ENCODE measurements at places on chromosomes 2 and 18.

GRCh38 chr2:150126839-150127238, 360.6 kb downstream of the RND3 start:
- no peak for DNase-seq

- no peak for DNase-seq
Measured at GRCh38 chr2:75641587-75641986, 5.0 kb upstream of the MRPL19 start.

GRCh38 chr2:48343154-48343553, 186.8 kb upstream of the STON1 start:
- no peak for DNase-seq

DNA sequence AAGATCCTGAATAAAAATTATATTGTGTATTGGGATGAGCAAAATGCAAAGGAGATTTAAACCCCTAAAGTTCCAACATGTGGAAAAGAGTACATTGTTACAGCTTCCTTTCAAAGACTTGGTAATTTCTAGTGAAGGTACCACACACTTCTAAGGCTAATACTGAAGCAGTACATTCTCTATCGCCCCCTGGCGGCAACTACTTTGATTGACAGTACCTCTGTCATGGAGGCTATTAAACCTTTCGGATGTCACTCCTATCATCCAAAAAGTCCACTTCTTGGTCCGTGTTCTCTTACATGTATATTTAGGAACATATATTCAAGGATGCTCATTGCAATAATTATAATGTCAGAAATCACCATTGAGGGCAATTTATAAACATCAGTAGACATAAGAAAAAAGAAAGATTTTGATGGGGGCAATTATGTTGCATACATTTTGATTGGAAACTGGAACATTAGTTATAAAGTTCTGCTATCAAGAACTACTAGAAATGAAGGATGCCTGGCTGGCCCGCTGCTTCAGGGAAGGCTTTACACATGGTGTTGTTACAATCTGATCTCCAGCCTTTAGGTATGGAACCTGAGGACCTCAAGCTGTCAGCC, 601.6 kb downstream of the CPS1 start:
- peak; percentile 53 for DNase-seq

GRCh38 chr2:20618468-20618885, 32.4 kb downstream of the HS1BP3 start:
- no peak for DNase-seq

DNA sequence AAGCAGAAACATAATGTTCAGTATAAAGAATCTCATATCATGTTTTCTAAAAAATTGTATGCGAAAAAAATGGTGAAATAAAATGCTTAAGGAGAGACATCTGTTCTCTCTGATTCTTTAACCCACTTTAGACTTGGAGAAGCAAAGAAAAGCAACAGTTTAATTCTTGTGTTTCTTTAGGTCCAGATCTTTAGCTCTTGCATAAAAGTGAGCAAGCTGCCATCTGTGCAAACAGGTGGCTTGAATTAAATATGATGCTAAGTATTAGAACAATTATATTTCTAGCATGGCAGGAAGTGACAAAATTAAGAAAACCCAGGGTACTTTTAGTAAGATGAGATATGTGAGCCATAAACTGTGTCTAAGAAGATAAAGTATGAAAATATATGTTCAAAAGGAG, 1038.3 kb downstream of the DPP10 start:
- DNase-seq = no peak

DNA sequence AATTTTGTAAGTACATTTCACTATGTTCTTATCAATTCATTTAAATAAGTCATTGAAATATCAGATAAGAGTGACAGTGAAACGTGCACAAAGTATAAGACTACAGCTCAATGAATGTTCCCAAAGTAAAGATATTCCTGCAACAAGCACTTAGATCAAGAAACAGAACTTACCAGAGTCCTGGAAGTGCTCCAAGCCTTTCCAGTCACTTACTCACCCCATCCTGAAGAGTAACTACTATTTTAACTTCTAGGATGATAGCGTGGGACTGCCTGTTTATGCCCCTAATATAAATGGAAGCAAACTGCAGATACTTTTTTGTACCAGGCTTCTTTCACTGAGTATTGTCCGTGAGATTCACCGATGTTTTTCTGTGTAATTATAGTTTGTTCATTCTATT, 768.9 kb downstream of the SLC4A3 start:
- DNase-seq = no peak

- no peak for DNase-seq
Measured at GRCh38 chr18:29140590-29140989, 963.7 kb upstream of the CDH2 start.

GRCh38 chr2:46010925-46011490, 286.2 kb upstream of the EPAS1 start:
- DNase-seq = no peak

DNA sequence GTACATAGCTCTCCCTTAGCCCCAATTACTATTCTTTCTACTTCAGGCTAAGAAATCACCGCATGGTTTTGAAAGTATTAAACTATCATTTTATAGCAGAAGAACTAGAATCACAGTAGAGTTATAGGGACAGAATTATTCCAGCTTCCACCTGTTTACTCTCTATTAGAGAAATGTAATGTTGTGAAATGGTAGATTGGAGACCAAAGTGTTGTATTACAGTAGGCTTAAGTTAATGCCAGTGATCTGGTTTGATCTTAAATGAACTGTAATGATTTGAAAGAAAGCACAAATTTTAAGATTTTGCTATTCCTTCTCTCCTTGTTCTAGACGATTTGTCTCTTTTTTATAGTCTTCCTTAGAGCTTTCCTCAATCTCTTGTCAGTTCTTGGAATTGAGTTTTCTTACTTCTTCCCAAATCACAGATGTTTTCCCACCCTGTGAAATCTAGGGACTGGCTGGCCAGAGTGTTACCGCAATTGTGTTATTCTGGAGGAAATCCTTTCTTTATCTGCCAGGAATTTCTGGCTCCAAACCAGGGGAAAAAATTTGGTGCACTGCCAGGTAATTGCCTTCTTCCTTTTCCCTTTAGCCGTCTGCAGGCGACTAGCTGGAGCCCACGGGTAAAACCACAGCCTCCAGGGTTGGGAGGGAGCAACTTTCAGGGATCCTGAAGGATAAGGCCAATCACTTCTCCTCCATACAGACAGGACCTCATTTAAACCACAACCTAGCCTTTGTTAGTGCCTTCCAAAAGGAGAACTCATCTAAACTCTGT, 51.7 kb downstream of the NOP58 start:
- no peak for DNase-seq

DNA sequence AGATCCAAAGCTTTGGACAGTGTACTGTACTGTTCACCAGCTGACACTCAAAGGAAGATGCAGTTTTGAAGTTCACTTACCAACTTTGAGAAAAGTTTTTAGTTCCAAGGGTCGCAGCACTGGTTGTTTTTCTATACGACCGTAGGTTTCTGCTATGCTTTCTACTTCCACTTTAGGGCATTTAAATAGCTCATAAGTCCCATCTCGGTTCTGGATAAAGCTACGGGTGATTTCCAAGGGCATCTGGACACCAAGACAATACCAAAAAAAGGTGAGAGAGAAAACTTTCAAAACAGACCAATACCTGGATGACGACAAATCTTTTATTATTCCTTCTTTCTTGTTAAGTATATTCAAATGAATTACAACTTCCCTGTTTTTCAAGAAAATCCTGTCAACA, 30.3 kb downstream of the C2orf42 start:
- DNase-seq = no peak

DNA sequence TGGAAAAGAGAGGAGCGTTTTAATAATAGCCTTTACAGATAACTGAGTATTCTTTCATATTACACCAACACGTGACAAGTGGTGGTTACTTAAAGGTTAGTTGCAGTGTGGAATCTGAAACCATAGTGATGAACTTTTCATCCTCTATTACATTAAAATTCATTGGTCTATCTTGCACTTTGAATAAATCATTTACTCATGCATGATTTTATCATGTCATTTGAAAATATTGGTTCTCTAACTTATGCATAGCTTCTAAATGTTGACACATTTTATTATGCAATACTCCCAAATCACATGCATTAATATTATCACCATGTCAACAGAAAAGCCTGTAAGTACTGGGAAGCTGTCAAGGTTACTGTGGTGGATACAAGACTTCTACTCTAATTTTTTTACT, 1432.2 kb downstream of the LRP1B start:
- DNase-seq = no peak

DNA sequence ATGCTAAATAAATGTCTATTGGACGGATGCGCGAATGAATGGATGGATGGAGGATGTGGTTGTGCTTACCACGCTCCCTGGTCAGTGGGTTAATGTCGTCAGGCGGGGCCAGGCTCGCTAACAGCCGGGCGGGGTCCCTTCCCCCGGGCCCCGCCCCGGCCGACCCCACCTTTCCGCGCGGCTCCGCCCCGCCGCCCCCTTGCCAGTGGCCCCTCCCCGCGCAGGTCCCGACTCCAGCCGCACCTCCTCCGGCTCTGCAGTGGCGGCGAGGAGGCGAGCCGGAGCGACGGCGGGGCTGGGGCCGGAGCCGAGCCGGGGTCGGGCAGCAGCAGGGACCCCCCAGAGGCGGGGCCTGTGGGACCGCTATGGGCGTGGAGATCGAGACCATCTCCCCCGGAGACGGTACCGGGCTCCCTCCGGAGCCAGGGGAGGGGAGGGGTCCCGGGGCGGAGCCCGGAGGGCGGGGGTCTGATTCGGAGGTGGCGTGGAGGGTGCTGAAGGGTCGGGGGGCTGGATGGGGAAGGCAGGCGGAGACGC, at the start of gene FKBP1B:
Gene FKBP1B (plus strand): TSS at position 257 of the 537 bp plus-strand sequence. CDS start 109 bp downstream, at position 366.
- DNase-seq = peak; percentile 39

GRCh38 chr18:45349019-45349418, 266.3 kb upstream of the SLC14A2 start:
- no peak for DNase-seq

DNA sequence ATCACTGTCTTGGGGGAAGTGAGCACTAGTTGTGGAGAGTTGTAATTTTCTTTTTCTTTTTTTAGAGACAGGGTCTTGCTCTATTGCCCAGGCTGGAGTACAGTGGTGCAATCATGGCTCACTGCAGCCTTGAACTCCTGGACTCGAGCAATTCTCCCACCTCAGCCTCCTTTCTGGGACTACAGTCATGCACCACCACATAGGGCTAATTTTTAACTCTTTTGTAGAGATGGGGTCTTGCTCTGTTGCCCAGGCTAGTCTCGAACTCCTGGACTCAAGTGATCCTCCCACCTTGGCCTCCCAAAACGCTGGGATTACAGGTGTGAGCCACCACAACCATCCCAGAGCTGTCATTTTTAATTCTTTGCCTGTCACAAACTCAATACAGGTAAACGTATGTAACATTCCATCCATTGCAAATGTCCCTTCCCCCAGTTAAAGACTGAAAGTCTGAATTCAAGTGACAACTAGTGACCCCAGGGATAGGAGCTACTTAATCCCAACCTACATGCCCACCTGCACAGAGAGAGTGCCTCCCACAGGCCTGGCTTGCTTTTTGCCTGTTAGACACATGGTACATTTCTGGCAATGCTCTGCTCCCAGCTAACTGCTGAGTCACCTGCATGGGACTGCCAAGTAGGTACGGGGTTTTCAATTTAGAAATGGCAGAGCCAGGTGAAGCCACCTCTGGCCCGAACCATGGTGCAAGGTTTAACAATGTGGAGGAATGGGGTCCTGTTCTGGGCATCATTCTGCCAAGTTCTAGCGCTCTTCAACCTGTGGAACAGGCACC, 60.6 kb downstream of the CYB5A start:
- DNase-seq = no peak

GRCh38 chr2:65775839-65776238, 343.4 kb upstream of the SPRED2 start:
- no peak for DNase-seq

DNA sequence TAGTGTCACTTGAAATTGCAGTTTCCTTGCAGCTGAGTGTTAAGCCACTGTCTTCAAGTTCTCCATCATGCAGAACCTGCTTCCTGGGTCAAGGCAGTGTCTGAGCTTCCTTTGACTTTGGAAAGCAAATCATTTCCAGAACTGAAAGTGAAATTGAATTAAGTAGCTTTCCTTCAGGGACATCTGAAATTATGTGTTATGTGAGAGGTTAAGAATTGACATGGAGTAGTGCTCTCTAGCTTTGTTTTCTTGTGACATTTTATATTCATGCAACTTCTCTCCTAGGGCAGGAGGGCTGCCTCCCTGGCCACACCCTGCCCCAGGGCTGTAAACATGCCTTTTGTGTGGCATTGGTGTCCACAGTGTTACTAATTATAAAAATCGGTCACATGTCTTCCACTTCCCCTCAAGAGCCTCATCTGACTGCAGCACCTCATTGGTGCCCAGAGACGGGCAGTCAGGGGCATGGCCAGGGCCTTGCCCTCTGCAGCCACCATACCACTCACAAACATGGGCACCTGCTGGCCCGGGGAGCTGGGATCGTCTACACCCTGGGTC, 14.4 kb downstream of the RAB12 start:
- no peak for DNase-seq

- no peak for DNase-seq
Measured at GRCh38 chr2:193810533-193810932, 1615.8 kb upstream of the TMEFF2 start.

- no peak for DNase-seq
Measured at GRCh38 chr2:7573166-7573825, 656.1 kb downstream of the RNF144A start.

DNA sequence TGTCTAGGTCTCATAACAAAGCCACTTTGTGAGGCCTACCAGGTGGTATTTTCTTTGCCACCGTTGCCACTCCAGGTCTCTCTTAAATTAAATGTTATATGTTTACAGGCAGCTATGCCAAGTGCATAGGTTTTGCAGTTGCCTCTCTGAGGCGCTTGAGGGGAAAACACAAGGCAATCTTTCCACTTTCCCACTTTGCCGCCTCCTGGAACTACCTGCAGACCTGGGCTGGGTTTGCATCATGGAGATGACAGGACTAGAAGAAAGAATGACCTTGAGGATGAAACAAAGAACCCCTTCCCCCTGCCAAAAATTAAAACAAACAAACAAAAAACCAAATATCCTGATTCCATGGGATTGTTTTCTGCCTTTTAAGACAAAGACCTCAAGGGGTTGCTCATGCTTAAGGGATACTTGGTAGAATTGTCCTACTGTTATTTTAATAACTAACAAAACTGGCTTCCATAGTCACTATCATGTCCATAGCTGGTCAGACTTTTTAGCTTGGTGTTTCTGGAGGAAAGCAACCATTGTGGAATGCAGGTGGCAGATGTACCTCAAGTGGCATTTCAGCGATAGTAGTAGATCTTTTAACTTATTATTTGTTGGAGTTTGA, 159.9 kb downstream of the PRPF40A start:
- no peak for DNase-seq

DNA sequence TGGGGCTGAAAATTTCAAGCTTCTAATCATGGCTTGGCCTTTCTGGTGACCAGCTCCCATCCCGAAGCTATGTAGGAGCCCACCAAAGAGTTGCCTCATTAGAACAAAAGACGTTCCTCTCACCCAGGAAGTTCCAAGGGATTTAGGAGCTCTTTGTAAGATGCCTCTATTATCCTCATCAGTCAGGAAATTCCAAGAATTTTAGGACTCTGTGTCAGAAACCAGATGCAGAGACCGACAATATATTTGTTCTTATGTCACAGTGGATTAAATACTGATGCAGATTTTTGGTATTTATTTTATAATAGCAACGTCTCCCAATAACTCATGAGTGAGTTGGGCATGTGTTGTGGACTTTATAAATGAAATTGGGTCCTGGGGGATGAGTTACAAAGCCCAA, 91.8 kb upstream of the SKOR2 start:
- DNase-seq = no peak
